ENCODE measurements at places on chromosomes 11 and 22. TPM values are rescaled to one million over a fixed set of nuclear protein-coding genes. Genes with fewer than 3 reads are reported as not detected.

UPK3A gene
- total RNA-seq = 0.87 TPM

IL10RA gene
- 0.38 TPM for total RNA-seq

KAT5 gene
- 77.8 TPM for total RNA-seq

CCDC87 gene
- total RNA-seq = 0.42 TPM

MMP8 gene
- not detected for total RNA-seq

SCUBE2 gene
- total RNA-seq = 1.7 TPM

LIF gene
- 16.9 TPM for total RNA-seq

USH1C gene
- 0.54 TPM for total RNA-seq

CHORDC1 gene
- 43.4 TPM for total RNA-seq

PACS1 gene
- 88.0 TPM for total RNA-seq

RHOD gene
- total RNA-seq = 19.1 TPM

ABCC8 gene
- total RNA-seq = not detected

OR52I2 gene
- not detected for total RNA-seq

OR10S1 gene
- not detected for total RNA-seq

PYGM gene
- 7.6 TPM for total RNA-seq

TMPRSS5 gene
- total RNA-seq = 2.3 TPM

TRIM48 gene
- total RNA-seq = not detected

LINC01488 gene
- total RNA-seq = not detected

OR4D5 gene
- not detected for total RNA-seq
